ENCODE measurements at places on chromosomes 4 and X.

DNA sequence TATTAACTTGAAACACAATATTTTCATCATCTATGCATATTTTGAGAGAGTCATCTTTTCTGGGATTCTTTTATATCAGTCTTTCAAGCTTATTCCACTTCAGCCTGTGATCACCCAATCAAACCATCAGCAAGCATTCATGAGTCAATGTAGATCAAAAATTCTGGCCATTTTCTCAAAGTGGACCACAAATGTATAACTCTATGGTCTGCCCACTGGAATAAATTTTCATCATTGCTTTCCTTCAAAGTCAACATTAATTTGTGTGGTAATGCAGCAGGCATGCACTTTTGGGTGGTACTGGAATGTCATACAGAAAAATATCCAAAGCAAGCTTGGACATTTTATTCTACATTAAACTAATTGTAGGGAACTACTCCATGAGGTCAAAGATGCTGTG lies 1013.0 kb downstream of the STIM2 start:
- ATAC-seq: no peak

DNA sequence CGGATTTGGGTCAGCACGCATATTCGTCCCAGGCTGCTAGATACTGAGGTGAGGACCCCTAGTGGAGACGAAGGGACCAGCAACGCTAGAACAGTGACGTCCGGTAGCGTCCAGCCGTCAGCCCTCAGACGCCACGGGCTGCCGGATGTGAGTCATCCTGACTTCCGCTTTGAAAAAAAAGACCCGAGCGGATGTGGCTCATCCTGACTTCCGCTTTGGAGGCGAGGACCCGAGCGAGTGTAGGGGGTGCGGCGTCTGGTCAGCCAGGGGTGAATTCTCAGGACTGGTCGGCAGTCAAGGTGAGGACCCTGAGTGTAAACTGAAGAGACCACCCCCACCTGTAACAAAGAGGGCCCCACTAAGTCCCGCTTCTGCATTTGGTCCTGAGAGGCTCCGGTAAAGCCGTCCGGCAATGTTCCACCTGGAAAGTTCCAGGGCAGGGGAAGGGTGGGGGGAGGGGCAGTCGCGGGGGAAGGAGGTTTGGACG lies at the start of gene MAGEB2:
MAGEB2 (plus strand) TSS at position 207 of the 487 bp plus-strand sequence. CDS start 3,018 bp downstream, outside the sequence.
- ATAC-seq: no peak

- ATAC-seq: no peak
Observed at GRCh38 chrX:107673431-107673830, 45.1 kb downstream of the PRPS1 start.

GRCh38 chr4:88991746-88992145 lies 65.2 kb downstream of the FAM13A start:
- ATAC-seq: no peak

- ATAC-seq: no peak
Observed at GRCh38 chrX:72258174-72258573, 18.9 kb downstream of the RPS4X start.

DNA sequence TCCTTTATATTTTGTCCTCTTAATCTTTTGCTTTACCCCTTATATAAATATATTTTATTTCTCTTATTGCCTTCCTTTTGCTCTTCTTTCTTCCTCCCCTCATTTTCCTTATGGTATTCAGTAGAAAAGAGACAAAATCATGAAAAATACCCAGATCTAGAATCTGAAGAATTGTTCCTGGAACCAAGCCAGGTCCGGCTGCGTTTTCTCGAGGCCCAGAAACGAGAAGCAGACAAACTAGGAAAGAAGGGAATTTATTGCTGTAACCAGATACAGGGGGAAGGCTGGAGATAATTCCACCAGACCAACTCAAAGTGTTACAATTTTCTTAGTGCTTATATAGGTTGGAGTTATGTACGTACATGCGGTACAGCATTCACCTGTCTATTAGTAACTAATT lies 328.7 kb downstream of the GABRG1 start:
- no peak for ATAC-seq

GRCh38 chrX:136021903-136022302 lies 36.7 kb downstream of the SLC9A6 start:
- no peak for ATAC-seq

DNA sequence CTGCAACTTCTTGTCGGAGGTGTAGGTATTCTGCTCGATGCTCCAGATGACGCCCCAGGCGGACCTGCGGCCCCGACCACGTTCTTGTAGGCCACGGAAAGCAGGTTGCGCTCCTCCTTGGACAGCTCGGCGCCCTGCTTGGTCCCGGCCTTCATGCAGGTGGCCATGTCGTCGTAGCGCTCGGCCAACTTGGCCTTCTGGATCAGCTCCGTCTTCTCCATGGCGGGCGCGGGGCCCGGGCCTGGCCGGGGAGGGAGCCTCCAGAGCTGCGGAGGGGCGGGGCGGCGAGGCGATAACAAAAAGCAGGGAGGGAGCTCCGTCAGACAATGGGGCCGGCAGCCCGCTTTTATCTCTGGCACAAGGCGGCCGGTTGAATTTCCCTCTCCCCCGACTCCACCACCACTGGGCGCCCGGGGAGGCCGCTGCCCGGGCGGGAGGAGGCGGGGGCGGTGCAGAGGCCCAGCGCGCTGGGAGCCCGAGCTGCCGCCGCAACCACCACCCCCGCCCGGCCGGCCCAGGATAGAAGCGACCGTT lies 28.3 kb upstream of the DRP2 start:
- no peak for ATAC-seq

DNA sequence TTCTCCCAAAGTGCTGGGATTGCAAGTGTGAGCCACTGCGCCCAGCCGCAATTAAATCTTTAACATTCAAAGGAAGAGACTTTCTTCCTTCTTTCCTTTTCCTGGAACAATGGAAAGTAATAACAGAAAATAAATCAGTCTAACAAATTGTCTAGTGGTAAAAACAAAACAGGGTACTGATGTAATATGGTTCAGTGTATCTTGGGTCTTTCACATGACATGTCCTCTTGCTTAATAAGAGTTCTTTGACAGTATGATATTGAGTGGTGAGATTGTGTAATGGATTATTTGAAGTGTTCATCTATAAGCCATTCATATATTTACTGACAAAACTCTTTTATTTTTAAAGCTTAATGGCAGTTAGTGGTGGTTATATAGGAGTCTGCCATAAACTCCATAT lies 256.6 kb downstream of the SPRY1 start:
- no peak for ATAC-seq
